Left kidney (tissue), 8 donors: ENCODE measurements at places on chromosomes 7 and 10. TPM values are rescaled to one million over a fixed set of nuclear protein-coding genes. Genes with fewer than 3 reads are reported as not detected.

The FAM25C gene
- not detected for polyA plus RNA-seq

The NAPEPLD gene
- 52.8 TPM for polyA plus RNA-seq

The GRB10 gene
- 45.6 TPM for polyA plus RNA-seq

The C7orf57 gene
- polyA plus RNA-seq: 0.95 TPM

The NANOS1 gene
- polyA plus RNA-seq: 4.3 TPM
